ENCODE measurements at places on chromosomes 6 and 20. TPM values are rescaled to one million over a fixed set of nuclear protein-coding genes. Genes with fewer than 3 reads are reported as not detected.

DNA sequence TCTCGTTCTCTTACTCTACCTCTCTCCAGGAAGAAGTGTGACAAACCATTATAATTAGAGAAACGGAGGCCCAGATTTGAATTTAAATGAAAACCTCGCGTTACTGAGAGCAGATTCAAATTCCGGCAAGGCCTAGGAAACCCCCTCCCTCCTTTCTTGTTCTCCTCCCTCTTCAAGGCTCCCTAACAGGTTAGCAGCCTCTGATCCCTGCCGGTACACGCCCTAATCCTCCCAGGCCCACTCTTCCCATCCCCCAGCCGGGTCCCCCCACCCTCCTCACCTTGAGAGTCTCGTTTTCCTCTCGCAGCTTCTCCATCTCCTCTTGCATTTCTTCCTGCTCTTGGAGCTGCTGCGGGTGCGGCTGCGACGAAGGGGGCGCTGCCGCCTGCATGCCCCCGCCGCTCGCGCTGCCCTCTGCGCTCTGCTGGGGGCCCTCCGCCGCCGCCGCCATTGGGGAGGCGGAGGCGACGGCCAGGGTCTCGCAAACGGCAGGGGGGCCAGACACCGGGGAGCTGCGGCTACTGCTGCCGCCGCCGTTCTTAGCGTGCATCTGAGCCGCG is 3.8 kb downstream of the MTCL3 start:
- no peak for DNase-seq

EPPIN gene
- not detected for total RNA-seq

- no peak for DNase-seq
These were observed 55.0 kb downstream of the QKI start for GRCh38 chr6:163469459-163469985.

DNA sequence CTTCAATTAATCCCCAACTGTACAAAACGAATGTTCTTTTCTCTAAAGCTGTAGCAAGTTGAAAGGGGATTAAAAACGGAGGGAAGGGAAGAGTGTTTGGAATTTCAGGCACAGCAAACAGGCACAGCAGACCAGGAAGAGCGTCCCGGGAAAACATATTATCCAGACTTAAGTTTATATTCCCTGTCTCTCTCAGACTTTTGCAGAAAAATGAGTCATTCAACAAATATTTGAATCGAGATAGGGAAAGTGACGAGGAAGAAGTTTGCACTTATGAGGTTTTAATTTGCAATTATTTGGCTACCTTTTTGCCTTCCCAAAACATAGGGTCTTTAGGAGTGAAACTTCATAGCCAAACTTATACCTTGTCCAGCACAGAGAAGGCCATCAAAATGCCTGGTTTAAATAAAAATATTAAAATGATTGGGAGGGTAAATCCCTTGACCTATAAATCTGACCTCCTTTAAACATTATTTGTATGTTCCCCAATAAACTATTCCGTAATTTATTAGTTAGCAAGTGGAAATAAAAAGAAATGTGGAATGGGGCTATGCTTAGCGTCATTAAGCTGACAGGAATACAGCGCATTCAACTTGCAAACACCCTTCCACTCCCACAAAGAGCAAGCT is 16.0 kb downstream of the HFE start:
- DNase-seq, result no peak

DNA sequence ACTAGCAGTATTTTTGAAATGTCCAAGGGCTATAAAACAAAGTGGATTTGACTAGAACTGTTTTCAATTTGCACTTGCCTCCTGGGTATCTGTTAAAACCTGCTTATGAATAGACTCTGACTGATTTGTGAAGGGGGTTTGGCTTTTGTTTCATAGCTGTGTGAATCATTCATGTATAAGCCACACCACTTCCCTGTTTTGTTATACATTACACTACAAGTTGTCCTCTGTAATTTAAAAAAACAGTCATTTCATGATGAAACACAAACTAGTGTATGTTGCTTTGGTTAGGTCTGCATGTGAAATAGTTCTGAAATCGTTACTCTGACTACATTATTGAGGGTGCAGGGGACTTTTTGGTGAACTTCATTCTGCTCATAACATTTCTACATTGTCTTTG is 121.7 kb downstream of the NKAIN2 start:
- no peak for DNase-seq

- no peak for DNase-seq
These were observed 29.3 kb upstream of the KLHL31 start for GRCh38 chr6:53694810-53695394.

OPN5 gene
- total RNA-seq, result not detected

MLIP gene
- total RNA-seq, result 3.6 TPM

DNA sequence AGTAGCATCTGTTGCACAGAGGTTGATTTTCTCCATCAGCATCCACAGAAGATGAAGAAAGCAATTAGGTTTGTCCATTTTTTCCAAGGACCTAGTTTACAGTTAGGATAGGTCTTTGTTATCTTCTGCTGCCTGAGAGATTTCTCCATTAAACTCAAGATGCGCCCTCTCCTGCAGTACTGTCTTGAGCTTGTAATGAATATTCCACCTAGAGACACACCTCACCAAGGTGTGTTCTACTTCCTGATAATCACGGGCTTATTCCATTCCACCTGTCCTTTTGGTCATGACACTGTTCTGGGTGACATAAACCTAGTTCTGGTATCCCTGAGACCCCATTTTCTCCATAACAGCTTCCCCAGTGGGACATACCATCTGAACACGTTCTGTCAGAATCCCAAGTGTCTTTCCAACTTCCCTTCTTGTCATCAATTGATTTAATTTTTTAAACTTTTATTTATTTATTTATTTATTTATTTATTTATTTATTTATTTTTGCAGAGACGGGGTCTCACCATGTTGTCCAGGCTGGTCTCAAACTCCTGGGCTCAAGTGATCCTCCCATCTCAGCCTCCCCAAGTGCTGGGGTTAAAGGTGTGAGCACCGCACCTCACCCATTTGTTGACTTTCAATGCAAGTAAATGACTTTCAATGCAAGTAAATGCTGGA is 75.6 kb upstream of the HS3ST5 start:
- DNase-seq, result no peak

DNA sequence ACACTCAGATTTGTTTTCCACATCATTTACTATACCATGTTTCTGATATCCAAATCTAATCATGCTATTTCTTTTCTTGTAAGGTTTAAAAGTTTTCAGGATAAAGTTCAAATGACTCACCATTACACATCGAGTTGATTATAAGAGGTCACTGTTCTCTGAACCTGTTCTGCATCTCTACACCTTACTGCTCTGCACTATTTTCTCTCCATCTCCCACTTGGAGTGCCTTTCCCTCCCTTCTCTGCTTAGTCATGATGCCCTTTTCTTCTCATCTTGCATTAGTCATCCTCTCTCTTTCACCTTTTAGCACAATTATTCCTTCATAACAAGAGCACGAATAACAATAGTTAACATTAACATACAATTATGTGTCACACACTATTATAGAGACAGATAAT is 37.5 kb upstream of the FUT9 start:
- no peak for DNase-seq

DNA sequence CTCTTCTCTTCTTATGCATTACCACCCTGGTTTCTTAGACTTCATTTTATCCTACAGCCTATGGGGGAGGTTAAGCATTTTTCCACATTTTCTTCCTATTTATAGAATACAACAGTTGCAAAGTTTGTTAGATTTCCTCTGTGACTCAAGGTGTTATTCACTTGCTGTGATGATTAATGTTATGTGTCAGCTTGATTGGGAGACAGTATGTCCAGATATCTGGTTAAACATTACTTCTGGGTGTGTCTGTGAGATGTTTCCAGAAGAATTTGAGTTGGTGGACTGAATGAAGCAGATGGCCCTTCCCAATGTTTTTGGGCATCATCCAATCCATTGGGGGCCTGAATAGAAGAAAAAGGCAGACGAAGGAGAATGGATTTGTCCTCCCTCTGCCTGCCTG is 131.3 kb downstream of the C6orf118 start:
- DNase-seq, result no peak

KHDC1L gene
- not detected for total RNA-seq

CLDN20 gene
- not detected for total RNA-seq

DNA sequence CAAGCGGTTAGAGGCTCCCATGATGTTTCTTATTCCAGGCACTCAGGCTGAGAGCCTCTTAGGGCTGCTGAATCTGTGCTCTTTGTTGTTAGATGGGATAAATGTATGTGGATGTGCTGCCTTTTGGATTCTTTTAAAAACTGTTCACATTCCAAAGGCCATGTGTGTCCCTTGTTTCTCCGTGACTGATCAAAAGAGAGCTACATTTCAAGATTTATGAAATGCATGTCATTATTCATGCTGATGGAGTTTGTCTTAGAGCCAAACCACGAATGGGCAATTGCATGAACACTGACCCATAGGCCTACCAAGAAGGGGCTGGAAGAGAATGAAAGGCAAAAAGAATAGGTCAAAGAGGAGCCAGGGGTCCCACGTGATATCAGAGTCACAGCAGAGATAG is 104.9 kb upstream of the TSHZ2 start:
- no peak for DNase-seq

- DNase-seq, result no peak
These were observed 233.8 kb downstream of the CLIC5 start for GRCh38 chr6:45781890-45782289.

GRCh38 chr20:45987108-45987780 is 15.2 kb upstream of the ZNF335 start:
- DNase-seq, result peak; percentile 92

- no peak for DNase-seq
These were observed 26.8 kb downstream of the REV3L start for GRCh38 chr6:111456208-111456607.

GSTA2 gene
- total RNA-seq, result not detected

RIPOR2 gene
- 14.9 TPM for total RNA-seq

KCNG1 gene
- total RNA-seq, result not detected

DNA sequence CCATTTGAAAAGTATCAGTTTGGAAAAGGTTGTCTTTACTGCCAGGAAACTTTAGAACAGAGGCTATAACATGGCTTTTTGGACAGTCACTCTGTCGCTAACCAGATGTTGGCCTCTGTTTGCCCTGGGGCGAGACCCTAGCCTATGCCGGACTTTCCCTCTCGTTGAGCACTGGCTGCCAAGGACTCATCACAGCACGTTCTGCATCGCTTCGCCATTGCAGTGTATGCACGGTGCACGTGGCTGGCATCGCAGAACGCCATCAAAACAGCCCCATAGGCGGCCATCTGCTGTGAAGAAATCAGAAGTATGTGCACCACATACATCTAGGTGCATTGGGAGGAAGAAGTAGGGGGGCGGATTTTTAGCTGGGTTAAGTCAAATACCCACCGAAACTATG is 156.4 kb downstream of the EYA2 start:
- DNase-seq, result no peak

GRCh38 chr20:1654996-1655395 is 2.6 kb downstream of the SIRPG start:
- DNase-seq, result no peak

- DNase-seq, result no peak
These were observed 313.9 kb downstream of the THBS2 start for GRCh38 chr6:168939796-168940195.

- peak; percentile 91 for DNase-seq
These were observed 50.0 kb downstream of the SYNJ2 start for GRCh38 chr6:158031381-158032353.

GRCh38 chr6:48078120-48078519 is 32.9 kb downstream of the PTCHD4 start:
- no peak for DNase-seq

GRCh38 chr6:17705428-17705777 is 1.3 kb downstream of the NUP153 start:
- DNase-seq, result no peak

GRCh38 chr20:62066339-62066982 is 780 bp upstream of the TAF4 start:
- peak; percentile 80 for DNase-seq

GNAS-AS1 gene
- not detected for total RNA-seq

STAU1 gene
- 77.4 TPM for total RNA-seq

- DNase-seq, result no peak
These were observed 339.6 kb upstream of the PRDM1 start for GRCh38 chr6:105746509-105746908.

DNA sequence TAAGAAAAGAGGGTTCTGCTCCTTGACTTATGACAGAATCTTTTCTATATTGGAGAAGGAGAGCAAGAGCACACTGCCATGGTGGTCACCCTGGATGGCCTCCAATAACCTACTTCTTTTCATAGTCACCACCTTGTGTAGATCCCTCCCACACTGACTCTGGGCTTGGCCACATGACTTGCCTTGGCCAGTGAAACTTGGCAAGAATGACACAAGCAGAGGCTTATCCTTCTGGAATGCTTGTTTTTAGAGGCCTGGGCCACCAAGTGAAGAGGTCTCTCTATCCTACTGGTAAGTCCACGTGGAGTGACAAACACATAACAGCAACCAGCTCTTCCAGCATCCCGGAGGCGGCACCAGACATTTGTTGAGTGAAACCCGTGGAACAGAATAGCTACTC is 349.4 kb upstream of the JARID2 start:
- DNase-seq, result no peak

GRCh38 chr20:50068041-50068651 is 44.8 kb downstream of the UBE2V1 start:
- no peak for DNase-seq

DNA sequence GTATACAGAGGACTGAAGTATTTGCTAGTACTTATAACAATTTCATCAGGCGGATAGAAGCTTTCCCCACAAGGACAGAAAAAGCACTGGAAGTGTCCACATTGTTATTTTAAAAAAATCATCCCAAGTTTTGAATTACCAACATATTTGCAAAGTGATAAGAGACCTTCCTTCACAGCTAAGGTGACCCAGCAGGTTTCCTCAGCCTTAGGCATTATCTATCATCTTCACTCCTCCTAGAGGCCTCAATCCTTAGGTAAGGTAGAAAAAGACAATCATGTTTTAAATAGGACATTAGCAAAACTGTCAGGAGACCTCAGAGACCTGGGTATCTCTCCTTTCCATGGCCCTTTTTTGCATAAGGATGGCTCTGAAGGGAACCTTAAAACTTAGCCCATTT is 72.5 kb upstream of the CHD6 start:
- no peak for DNase-seq

GRCh38 chr6:35962779-35963560 is 42.1 kb upstream of the SRPK1 start:
- DNase-seq, result no peak

DNA sequence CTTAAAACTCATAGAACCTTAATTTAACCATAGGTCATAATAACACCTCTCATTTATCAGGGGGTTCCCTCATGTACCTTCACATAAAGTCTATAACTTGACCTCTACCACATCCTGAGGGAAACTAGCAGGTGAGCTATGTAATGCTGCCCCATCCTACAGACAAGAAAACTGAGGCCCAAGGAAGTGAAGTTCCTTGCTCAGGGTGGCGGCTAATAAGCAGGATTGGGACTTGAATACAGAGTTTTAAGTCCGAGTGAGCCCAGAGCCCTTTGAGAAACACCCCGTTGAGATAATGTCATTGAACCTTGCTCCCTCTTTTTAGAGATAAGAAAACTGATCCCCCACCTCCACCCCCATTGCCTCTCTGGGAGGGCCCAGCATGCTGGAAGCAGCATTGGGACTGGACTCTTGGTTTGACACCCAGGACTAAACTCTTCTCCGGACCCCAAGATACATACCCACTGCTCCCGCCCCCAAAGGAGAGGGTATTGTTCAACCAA is 429 bp downstream of the BNIP5 start:
- no peak for DNase-seq

WFDC10B gene
- 0.48 TPM for total RNA-seq

ADAM33 gene
- total RNA-seq, result 70.3 TPM

GRCh38 chr6:14597090-14597489 is 479.5 kb downstream of the CD83 start:
- no peak for DNase-seq

- no peak for DNase-seq
These were observed 9.6 kb upstream of the FOXF2 start for GRCh38 chr6:1379788-1380147.

ZC2HC1B gene
- not detected for total RNA-seq
